ENCODE measurements at places on chromosomes 7 and 10. TPM values are rescaled to one million over a fixed set of nuclear protein-coding genes. Genes with fewer than 3 reads are reported as not detected.
A peak's percentile ranks its signal among the peaks of the same experiment; 100 is the strongest.

The DBNL gene
- total RNA-seq = 128 TPM

GRCh38 chr10:51620131-51620530 is 79.3 kb downstream of the CSTF2T start:
- no peak for DNase-seq

The SEC31B gene
- total RNA-seq = 44.2 TPM

DNA sequence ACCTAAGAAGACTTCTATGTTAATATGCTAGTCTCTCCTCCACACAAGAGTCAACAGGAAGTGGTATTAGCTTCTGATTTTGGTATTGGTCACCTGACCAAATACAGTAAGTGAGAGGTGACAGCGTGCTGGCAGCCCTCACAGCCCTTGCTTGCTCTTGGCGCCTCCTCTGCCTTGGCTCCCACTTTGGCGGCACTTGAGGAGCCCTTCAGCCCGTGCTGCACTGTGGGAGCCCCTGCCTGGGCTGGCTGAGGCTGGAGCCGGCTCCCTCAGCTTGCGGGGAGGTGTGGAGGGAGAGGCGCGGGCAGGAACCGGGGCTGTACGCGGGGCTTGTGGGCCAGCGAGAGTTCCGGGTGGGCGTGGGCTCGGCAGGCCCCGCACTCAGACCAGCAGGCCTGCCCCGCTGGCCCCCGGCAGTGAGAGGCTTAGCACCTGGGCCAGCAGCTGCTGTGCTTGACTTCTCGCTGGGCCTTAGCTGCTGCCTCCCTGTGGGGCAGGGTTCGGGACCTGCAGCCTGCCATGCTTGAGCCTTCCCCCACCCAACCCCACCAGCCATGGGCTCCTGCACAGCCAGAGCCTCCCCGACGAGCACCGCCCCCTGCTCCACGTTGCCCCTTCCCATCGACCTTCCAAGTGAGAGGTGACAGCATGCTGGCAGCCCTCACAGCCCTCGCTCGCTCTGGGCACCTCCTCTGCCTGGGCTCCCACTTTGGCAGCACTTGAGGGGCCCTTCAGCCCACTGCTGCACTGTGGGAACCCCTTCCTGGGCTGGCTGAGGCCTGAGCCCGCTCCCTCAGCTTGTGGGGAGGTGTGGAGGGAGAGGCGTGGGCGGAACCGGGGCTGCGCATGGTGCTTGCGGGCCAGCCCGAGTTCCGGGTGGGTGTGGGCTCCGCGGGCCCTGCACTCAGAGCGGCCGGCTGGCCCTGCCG is 4.2 kb upstream of the ACSL5 start:
- DNase-seq = peak; percentile 35

- DNase-seq = no peak
Observed at GRCh38 chr10:45199205-45199740, 116.1 kb downstream of the OR13A1 start.

DNA sequence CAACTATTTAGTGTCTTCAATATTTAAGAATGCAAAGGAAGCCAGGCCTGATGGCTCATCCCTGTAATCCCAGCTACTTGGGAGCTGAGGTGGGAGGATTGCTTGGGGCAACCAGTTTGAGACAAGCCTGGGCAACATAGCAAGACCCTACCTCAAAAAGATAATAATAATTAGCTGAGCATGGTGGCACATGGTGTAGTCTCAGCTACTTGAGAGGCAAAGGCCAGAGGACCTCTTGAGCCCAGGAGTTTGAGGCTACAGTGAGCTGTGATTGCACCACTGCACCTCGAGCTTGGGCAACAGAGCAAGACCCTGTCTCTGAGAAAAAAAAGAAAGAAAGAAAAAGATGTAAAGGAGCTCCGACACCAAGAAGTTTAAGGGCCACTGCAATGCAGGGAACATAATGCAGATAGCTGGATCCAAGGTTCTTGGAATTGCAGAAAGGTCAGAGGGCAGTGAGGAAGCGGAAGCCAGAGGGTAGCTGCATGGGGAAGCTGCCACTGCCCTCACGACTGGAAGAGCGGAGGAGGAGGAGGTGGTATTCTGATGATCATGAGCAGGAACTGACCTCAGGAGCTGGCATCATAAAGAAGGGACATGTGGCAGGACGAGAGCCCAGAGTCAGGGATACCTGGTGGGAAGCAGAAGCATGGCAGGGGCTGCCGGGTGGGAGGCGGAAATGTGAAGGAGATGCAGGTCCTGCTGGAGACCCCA is 60.2 kb upstream of the PODXL start:
- no peak for DNase-seq

DNA sequence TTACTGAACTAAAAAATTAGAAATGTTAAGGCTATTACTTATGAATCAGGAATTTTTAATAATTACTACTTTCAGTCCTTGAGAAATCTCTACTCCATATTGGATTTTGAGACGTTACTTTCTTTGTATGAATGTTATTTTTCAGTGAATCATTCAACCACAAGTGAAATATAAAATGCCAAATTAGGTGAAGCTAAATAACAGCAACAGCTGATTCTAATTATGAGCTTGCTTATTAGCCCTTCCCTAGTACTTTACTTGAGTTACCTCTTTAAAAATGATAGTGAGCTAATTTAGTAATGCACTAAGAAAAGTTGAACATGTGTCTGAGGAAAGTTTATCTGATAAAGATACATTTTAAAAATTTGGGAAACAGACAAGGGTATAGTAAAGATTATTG is 51.4 kb downstream of the PCGF5 start:
- DNase-seq = no peak

The TRA2A gene
- 77.8 TPM for total RNA-seq

The MOGAT3 gene
- not detected for total RNA-seq

- DNase-seq = no peak
Observed at GRCh38 chr7:134350709-134351108, 34.0 kb upstream of the SLC35B4 start.

DNA sequence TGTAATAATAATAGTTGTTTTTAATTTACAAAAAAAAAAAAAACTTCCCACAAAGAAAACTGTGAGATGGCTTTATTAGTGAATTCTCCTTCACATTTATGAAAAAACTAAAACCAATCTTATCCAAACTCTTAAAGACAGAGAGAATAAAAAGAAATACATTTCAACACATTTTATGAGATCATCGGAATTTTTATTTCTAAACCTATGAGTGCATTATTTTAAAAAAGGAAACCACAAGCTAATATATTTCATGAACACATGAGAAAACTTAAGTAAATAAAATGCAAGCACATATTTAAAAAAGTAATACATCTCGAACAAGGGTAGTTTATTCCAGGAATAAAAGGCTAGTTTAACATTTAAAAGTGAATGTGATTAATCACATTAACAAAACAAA is 31.5 kb downstream of the C7orf25 start:
- DNase-seq = no peak

DNA sequence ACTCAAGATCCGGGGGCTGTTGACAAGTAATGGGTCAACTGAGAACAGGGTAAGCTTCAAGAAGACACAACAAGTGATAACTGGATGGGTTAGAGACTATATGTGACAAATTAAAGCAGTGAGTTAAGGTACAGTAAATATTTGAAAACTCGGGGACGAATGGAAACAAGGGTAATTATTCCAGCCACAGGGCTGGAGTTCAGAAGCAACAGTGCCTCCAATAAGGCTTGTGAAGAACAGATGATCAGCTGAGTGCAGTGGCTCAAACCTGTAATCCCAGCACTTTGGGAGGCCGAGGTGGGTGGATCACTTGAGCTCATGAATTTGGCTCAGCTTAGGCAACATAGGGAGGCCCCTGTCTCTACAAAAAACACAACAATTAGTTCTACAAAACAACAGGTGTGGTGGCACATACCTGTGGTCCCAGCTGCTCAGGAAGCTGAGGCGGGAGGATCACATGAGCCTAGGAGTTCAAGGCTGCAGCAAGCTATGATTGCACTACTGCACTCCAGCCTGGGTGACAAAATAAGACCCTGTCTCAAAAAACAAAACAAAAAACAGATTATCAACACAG is 20.5 kb upstream of the DLD start:
- no peak for DNase-seq

DNA sequence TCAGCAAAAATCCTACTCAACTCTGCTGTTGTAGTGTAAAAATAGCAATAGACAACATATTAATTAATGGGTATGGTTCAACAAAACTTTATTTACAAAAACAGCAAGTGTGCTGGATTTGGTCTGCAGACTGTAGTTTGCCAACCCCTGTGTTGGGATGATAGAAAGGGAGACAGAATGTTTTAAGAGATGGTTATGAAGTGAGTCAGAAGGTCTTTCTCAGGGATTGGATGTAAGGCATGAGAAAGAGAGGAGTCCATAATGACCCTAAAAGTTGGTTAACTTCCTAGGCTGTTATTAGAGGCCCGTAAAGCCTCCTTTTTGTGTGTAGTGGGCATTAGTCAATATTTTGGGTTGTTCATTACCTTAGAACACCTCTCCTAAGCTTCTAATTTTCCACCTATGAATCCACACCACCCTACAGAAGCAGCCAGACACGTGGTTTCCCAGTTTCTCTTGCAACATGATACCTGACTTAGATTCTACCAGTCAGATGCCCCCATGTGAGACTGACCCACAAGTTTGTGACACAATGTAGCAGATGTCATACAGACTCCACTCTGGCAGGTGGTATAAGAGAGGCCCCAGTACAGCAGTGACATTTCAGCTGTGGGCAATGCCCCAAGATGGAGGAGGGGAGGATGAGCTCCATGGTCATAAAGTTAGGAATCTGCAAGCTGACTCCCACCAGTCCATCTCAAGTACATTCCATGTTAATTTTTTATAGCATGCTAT is 1015.6 kb downstream of the KCNMA1 start:
- no peak for DNase-seq

The NEBL gene
- not detected for total RNA-seq
